Astrocyte (in vitro differentiated cells and primary cell): ENCODE measurements at places on chromosomes 13 and 19.

- DNase-seq, result no peak
Observed at GRCh38 chr13:20590561-20590960, 23.6 kb downstream of the IFT88 start.

DNA sequence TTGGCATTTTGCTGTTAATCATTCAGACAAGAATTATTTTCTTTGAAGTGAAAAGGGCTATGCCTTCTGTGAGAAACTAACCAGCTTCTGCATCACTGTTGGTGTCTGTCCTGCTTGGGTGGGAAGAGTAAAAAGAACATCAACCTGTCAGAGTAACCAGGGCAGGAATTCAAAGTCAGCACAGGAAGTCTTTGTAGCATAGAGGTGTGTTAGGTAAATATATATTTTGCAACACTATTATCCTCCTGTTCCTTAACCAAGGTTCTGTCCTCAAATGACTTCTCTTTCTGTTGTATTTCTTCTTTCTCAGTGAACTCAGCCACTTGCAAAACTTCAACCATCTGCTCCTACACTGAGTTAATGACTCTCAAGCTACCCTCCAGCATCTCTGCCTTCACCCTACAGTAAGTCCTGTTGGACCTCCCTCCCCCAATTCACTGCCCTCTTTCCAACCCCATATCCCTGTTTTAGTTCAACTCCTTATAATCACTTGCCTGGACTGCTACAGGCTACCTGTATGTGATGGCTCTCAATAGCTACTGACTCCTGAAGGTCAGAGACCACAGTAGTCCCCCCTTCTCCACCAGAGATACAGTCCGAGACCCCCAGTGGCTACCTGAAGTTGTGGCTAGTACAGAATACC, 49.9 kb downstream of the SMAD9 start:
- DNase-seq, result no peak

GRCh38 chr13:21696865-21697448, 26.1 kb downstream of the FGF9 start:
- no peak for DNase-seq

- DNase-seq, result no peak
Observed at GRCh38 chr19:33758541-33759013, 38.1 kb upstream of the KCTD15 start.

GRCh38 chr13:57630661-57631595, 616 bp upstream of the PCDH17 start:
- peak; percentile 79 for DNase-seq

- DNase-seq, result no peak
Observed at GRCh38 chr19:2653218-2653617, 49.3 kb downstream of the GNG7 start.

- no peak for DNase-seq
Observed at GRCh38 chr13:112103260-112103838, 36.4 kb downstream of the SOX1 start.

DNA sequence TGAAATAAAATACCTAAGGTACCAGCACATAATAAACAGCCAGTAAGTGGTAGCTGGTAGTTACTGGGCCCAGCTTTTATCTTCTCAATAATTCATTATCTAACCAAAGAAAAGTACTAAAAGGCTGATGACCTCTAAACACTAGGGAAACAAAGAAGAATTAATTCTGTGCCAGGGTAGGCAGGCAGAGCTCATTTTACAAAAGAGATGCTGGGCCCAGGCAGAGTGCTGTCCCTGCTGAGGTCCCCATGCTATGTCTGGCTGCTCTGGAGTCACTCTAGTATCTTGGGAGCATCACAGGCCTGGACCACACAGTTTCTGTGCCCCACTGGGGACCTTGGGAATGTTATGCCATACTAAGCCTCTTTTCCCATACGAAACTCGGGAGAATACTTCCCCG, 18.2 kb downstream of the ZNF507 start:
- no peak for DNase-seq

GRCh38 chr19:5503598-5503997, 48.4 kb downstream of the ZNRF4 start:
- DNase-seq, result no peak

DNA sequence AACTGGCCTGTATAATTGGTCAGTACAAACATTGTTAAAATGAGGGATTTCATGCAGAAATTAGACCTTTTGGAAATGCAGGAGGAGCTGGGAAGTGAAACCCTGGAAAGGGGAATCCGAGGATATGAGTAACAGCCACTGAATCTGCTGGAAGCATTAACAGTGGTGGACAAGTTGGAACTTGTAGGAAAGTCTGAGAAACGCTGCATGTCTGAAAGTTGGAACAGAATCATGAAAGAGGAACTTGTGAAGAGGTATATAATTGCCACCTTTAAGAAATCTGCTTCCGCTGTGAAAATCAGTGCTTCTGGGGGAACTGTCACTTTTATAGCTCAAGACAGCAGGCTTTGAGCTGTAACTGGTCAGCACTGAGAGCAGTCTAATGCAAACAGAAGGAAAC, 716.5 kb upstream of the PRR20A start:
- DNase-seq, result no peak

GRCh38 chr13:42388326-42388725, 116.4 kb downstream of the AKAP11 start:
- DNase-seq, result no peak

GRCh38 chr19:49157445-49158224, at the start of gene TRPM4:
TSS of gene TRPM4 (plus strand) at chr19:49157792. CDS start at chr19:49157867, 75 bp downstream.
- peak; percentile 46 for DNase-seq

- peak; percentile 11 for DNase-seq
Observed at GRCh38 chr19:56350416-56351045, 35.9 kb upstream of the ZSCAN5A start.

DNA sequence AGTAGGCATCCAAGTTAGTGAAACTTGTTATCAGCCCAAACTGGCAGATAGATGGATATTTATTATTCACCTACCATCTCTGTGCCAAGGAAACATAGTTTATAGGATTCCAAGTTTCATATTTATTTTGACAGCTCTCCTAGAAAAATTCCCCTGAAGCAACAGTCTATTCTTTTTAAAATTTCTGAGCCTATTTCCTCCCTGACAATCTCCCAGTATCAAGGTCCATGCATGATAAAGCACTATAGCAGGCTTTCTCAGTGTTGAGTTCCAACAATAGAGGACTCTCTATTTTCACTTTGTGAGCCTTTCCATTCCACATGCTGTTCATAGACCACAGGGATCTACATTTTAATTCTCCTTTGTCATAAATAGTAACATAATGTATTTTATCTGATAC, 312.6 kb downstream of the SLITRK6 start:
- no peak for DNase-seq

DNA sequence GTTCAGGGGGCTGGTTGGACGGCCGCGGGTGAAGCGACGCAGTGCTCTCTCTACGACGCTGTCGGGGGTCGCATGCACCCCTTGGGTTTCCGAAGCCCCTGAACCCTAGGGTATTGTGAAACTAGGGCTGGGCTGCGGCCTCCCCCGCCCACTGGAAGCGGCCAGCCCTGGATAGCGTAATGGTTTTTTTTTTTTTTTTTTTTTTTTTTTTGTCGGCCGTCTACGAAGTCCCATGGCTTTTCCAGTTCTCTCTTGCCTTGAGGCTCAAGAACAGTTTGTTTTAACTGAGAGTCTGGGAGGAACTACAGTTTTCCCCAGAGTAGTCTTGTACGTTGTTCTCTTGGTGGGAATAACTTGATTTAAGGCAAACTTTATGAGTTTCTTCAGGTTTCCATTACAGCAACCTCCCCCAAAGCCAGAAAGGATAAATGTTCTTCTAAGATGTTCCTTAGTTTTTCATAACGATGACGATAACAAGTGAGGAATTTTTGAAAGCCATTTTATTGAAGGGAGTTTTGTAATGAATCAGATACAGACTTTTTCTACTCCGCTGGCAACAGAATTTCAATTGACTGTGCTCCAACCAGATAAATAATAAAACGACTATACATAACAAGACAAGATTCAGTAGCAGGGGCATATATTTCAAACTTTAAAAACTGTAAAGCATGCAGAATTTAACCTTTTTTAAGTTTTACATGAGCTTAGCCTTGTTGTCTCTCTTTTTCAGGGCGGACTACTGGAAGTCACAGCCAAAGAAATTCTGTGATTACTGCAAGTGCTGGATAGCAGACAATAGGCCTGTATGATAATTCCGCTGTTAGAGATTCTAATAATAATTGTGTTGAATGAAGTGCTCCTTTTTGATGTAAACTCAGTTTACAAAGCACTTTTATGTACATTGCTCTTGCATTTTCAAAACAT, 867 bp downstream of the WBP4 start:
- peak; percentile 60 for DNase-seq

GRCh38 chr19:17504030-17504429, 7.4 kb upstream of the PGLS start:
- no peak for DNase-seq

DNA sequence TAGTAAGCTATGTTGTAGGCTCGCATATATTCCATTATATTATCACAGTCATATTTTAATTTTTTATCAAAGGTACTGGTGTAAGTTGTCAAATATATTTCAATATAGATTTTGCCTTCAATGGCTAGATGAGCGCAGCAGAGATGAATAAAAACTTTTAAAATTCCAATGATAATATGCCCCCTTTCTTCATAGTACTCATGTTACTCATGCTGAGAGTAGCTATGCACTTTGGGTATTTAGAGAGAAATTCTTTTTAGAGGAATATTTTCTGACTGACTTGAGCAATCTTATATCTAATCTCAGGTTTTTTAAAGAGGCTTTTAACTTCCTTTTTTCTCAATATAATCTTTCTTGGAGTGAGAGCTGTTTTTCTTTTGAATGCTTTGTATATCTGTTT, 11.4 kb downstream of the ZNF254 start:
- DNase-seq, result peak; percentile 16

DNA sequence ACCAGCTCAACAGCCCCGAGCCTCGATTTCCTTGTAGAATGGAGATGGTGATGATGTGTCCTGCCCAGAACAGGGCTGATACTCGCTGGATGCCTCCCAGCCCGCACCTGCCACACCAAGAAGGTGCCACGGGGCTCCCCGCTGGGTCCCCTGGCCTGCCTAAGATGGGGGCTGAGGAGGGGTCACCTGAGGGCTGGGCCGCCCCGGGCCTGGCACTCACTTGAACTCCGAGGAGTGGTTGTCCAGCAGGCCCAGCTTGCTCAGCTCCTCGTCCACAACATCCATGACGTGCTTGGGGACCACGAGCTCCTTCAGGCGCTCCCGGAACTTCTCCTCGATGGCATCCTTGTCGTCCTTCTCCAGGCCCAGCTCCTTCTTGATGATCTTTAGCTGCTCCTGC, 14.4 kb downstream of the LONP1 start:
- DNase-seq, result no peak

DNA sequence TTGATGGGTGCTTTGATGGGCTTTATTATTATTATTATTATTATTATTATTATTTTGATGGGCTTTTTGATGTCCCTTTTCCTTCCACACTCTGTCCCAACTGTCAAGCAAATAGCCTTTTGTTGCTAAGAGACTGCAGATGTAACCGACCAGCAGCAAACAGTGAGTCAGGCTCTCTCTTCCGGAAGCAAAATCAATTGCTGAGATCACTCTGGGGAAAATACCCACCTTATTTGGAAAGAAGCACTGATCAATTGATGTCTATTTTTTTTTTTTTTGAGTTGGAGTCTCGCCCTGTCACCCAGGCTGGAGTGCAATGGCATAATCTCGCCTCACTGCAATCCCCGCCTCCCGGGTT, 2.9 kb downstream of the LDLR start:
- peak; percentile 65 for DNase-seq

DNA sequence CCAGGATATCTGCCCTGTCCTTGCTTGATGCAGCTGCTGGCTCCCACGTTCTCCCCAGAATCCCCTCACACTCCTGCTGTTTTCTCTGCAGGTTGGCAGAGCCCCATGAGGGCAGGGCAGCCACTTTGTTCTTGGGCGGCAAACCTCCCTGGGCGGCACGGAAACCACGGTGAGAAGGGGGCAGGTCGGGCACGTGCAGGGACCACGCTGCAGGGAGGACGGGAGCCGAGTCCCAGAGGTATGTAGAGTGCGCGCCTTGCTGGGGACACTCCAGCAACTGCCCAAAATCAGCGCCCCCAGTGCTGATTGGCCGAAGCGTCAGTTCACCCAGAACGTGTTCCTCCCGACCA, 30.3 kb upstream of the MIER2 start:
- DNase-seq, result no peak

DNA sequence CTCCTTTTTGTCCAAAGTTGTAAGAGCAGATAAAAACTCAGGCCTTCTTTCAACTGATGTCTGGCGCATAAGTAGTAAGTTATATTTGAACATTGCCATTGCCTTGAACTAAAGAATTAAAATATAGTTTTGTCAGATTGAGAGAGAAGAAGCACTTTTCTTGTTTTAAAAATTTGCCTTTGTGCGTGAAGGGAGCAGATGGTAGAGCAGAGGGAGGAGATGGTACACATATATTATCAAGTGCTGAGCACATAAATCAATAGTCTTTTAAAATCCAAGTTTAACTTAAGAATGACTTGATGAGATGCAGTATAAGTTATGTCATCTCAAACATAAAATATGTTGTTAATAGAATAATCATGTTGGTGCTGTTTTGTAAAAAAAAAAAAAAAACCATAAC, 504.6 kb upstream of the KLHL1 start:
- no peak for DNase-seq

DNA sequence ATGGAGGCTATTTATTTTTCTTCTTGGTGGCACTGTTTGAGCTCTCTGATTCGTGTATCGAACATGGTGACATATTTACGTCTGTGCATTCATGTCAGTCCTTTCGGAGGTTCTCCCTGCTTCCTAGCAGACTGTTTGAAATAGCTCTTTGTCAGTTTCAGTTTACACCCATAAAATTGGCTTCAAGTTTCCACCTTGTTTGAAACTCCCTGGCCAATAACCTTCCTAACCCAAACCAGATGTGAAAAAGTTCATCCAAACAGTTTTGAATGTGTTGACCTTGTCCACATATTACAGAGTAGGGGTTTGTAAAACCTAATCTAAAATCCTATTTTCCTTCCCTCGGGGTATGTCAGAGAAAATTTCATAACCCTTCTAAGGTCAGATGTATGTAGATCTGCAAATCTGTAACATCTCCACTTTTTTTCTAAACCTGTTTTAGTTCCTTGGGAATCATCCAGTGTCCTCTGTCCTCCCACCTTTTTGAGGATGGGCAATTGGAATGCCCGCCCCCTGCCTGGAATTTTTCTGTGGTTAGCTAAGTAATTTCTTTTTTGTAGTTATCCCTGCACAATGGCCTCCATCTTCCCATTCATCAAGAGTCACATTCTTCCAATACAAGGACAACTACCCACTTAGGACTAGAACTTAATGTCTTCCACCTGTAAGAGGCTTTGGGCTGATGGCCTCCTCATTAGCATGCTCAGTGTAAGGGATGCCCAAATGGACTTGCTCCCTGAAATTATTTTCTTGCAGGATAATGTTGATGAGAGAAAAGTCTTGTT, 499.8 kb downstream of the GPC6 start:
- DNase-seq, result no peak
